ENCODE measurements at places on chromosomes 12 and 14. TPM values are rescaled to one million over a fixed set of nuclear protein-coding genes. Genes with fewer than 3 reads are reported as not detected.
A peak's percentile ranks its signal among the peaks of the same experiment; 100 is the strongest.

ASB2 gene
- 1.6 TPM for polyA plus RNA-seq

FBLN5 gene
- 91.1 TPM for polyA plus RNA-seq

POTEG gene
- not detected for polyA plus RNA-seq

RASSF9 gene
- polyA plus RNA-seq: 16.3 TPM

PLEKHG7 gene
- 0.16 TPM for polyA plus RNA-seq

VTI1B gene
- polyA plus RNA-seq: 85.8 TPM

SERPINA10 gene
- 0.08 TPM for polyA plus RNA-seq

DHH gene
- 0.84 TPM for polyA plus RNA-seq

LRRC43 gene
- polyA plus RNA-seq: 2.9 TPM

- no peak for DNase-seq
Observed at GRCh38 chr12:98644433-98644711, 216 bp downstream of the IKBIP start.

GRCh38 chr12:9831720-9832119 lies 4.4 kb downstream of the KLRF1 start:
- no peak for DNase-seq

DNA sequence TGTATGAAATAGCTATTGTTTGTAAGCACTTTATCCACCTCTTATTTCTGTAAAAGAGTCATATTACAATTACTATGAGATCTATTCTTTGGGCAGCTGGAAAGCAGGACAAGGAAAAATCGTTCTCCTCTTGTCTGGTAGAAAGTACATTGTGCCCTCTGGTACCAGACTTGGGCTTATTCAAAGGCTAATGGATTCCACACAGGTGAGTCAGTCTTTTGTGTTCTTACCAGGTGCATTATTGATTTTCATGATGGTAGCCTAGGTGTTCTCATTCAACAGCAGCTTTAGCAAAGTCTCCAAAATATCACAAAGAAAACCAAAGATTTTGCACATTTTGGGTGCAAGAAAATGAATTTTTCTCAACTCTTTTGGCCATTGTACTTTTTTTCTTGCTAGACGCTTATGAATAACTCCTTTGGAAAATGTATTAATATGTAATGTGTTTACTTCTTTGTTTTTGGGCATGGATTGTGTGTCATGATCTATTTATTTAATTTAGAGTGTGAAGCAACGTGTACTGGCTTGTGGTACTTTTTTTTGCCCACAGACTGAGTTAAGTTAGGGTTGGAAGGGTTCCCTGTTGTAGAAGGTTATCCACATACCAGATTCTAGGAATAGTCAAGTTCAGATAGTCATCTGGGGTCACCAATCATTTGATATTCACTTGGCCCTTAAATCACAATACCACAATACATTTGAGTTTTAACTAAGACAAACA lies 26.2 kb downstream of the MNAT1 start:
- DNase-seq: no peak

- no peak for DNase-seq
Observed at GRCh38 chr14:39558525-39558924, 126.3 kb upstream of the FBXO33 start.

- DNase-seq: no peak
Observed at GRCh38 chr12:58513301-58513834, 406.9 kb downstream of the LRIG3 start.

DNA sequence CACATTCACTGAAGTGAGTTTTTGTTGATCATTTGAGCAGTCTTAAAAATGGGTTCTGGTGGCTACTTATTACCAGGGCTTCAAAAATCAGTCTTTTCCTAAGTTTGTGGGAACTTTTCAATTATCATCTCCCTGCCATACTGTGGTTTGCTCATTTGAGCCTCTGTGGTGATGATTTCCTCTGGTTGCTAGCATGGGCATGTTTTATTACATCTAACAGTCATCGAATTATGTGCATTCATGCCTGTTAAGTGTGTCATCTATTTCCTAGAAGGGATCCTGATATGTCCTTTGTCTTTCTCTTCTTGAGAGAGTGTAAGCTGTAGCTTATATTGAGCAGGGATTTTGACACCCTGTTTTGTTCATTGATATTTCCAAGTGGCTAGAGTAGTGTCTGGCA lies 116.8 kb downstream of the WIF1 start:
- DNase-seq: no peak

GRCh38 chr14:104516906-104517305 lies 62.7 kb upstream of the C14orf180 start:
- DNase-seq: no peak

GRCh38 chr14:52106840-52107239 lies 38.0 kb upstream of the NID2 start:
- DNase-seq: no peak

GRCh38 chr14:97848317-97848980 lies 1051.3 kb downstream of the VRK1 start:
- no peak for DNase-seq

DNA sequence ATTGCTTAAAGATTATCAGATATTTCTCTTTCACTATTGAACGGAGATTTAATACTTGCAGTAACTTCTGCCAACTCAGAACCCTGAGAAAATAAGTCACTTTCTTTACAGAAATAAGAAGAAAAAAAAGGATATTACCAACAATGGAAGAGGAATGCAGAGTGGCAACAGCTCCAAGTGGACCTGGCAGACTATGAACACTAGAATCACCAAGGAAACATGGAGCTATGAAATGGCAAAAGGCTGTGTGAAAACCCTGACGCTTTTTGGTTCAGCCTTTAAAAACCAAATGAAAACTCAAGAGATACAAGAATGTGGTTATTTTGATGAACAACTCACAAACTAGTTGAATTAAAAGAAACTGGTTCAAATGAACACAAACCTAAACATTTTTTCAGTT lies 17.7 kb downstream of the DTD2 start:
- DNase-seq: no peak

GRCh38 chr14:47040550-47040949 lies 389.0 kb upstream of the RPL10L start:
- DNase-seq: no peak

DNA sequence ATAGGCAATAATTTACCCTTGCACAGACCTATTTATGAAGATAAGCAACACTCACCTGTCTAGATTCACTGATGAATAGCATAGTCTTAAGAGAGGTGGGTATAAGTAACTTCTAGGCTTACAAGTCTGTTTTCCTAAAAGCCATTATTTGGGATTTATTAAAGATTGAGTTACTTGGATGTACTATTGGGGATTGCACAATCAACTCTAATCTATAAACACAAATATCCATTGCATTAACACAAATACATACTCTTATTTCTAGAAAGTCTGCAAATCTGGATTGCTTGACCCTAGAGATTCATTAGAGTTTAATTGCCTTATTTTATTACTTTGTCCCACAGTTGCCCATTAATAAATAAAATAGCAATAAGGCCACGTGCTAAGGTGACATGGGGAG lies 148.1 kb upstream of the CCDC198 start:
- no peak for DNase-seq

- no peak for DNase-seq
Observed at GRCh38 chr12:104292872-104293794, 10.4 kb upstream of the EID3 start.

DNA sequence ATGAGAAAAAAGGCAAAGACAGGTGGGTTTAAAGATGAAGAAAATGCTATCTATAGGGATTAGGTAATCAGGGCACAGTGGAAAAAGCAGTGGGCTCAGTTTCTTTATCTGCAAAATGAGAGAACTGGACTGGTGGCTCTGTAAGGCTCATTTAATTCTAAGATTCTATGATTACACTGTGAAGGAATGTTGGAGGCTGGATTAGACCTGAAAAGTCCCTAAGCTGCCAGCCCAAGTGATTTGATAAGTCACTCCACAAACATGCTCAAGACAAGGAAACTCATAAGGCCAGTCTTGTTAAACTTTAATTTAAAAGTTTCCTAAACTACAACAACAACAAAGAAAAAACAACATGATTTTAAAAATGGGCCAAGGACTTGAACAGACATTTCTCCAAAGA lies 75.1 kb downstream of the DCAF5 start:
- DNase-seq: no peak

DNA sequence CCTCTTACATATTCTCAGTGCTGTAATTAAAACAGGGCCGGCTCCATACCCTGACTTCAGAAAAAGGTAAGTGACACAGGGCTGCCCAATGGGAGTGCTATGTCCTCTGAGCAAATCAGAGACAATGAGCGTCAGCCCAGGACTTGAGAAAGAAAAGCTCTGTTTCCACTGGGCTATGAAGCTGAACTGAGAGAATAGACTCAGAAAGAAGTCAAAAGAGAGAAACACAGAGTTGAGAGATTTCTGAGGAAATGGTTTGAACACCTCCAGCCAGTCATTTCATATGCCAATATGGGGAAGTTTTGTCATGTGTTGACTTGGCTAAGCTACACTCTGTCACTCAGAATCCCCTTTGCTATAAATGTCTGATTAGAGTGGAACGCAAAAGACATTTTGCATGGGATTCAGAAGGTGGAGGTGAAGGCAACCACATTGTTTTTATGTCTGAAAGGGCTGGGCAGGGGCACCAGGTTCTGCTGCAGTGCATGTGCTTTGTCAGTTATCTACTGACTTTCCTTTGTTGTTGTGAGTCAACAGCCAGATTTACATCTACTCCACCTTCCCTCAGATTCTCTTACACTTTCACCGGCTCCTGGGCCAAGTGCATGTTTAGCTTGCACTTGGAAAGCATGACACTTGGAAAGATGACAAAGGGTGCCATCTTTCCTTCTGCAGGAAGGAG lies 313.3 kb downstream of the DUSP6 start:
- DNase-seq: no peak

- no peak for DNase-seq
Observed at GRCh38 chr12:106135781-106136180, 3.0 kb downstream of the NUAK1 start.

DNA sequence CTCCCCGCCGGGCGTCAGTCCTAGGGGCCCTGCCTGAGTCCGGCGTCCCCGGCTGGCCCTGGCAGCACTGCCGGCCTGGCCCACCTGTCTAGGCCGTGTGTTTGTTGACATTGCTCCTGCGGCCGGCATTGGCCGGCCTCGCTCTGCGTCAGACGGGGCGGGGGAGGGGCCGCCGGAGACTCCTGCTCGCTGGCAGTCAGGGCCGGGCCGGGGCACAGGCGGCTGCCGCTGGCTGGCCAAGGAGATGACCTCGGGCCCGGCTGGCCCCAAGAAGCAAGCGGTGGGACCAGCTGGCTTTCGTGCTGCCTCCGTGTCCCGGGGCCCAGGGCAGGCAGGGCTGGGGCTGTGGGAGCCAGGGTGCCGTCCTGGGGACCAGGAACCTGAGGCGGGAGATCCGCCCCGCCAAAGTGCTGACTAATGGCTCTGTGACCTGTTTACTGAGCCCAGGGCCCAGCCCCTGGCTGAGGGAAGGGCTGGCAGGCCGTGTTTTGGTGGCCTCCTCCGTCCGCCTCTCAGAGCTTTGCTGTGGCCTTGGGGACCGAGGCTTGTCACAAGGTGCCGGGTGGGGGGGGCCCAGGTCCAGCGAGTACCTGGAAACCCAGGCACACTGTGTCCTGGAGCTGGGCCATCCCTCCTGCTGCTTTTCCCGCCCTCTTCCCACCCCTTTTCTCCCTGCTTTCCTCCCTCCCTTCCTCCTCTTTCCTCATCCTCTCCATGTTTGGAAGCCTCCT lies 1.8 kb downstream of the ULK1 start:
- peak; percentile 89 for DNase-seq

DNA sequence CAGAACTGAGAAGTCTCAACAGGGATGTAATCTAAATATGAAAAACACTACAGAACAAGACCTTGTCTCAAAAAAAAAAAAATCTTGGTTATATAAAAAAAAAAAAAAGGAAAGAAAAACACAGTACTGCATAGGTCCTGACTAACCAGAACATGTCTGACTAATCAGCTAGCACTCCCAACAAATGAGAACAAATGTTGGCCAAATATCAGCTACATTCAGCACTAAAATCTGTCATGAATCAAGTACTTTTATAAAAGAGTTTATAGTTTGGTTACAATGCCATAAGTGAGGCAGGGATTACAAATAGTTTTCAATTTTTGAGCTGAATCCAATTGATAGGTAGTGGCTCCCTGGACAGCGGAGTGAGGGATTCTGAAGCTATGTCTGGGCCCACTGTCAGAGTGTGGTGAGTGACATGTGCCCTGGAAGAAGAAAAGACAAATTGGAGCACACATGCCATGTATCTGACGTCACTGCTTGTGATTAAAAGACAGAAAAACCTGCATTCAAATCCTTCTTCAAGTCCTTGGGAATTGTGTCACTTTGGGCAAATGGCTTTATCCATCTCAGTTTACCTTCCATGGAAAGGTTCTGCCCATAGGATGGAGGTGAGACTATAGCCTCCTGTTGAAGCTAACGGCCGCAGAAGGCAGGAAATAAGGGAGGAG lies 5.6 kb upstream of the FAM234B start:
- DNase-seq: no peak

DNA sequence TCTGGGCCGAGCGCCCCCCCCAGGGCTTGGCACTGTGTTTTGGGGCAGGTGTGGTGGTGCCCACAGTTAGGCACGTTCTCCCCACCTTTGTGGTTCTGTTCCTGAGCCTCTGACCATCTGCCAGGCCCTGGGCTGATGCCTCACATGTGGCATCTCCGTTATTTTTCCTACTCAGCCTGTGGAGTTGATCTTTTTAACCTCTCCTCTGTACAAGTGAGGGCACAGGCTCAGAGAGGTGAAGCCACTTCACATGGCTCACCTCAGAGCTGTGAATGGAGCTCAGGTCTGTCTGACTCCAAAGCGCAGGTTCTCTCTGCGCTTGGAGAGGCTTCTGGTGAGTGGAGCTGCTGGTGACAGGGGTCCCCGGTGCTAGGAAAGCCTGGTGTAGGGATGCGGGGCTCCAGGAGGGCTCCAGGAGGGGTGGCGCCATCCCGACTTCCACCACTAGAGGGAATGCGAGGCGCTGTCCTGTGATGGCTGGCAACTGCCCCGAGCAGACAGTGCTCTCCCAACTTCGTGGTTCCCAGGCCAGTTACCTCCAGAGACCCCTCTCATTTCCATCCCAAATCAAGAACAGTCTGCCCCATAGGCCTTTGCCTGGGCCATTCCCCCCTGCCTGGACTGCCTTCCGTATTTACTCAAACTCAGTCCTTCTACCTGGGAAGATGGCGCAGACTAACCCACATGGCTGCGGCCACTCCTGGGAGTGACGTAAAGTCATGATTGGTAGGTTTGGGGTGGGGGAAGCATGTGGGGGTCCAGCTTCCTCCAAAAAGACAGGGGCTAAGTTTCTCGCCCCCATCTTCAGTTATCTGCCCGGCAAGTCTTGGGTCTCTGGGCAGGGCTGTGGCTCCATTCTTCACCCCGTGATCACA lies 9.9 kb downstream of the BCL7A start:
- no peak for DNase-seq

DNA sequence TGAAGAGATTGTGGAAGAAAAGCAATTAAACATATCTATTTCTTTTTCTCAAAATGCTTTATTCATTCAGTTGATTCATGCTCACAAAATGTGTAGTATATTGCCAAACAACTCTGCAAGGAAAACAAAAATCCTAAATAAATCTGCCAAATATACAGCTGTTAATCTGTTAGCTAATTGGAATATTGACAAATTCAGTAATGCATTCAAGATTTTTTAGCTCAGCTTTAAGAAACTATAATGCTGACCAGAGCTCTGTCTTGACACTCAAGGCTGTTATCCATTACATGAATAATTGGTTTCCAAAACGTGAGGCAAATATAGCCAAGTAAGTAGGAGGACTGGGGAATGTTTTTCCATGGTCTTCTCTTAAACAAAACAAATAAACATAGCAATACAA lies 146.8 kb downstream of the TMTC2 start:
- DNase-seq: no peak

Measured in left lung (tissue), 14 donors.